ENCODE measurements at places on chromosomes 12 and 14.

DNA sequence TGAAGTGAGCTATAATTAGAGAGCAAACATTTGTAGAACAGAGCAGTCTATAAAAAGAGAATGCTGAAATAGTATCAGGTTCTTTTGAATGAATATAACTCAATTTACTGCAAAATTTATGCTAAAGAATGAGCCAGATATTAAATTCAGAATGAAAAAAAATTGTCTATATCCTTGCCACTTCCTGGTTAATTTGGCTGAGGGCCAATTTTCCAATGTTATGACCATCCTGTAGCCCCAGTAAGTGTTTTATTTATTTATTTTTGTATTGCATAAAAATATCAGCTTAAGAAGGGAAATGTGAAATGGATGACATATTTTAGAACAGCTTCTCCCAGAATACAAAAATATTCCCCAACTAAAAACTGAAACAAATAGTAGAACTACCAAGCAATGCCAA lies 263.4 kb downstream of the SOX5 start:
- DNase-seq, result no peak

- DNase-seq, result no peak
Measured at GRCh38 chr12:111204788-111205241, 164.1 kb downstream of the PHETA1 start.

DNA sequence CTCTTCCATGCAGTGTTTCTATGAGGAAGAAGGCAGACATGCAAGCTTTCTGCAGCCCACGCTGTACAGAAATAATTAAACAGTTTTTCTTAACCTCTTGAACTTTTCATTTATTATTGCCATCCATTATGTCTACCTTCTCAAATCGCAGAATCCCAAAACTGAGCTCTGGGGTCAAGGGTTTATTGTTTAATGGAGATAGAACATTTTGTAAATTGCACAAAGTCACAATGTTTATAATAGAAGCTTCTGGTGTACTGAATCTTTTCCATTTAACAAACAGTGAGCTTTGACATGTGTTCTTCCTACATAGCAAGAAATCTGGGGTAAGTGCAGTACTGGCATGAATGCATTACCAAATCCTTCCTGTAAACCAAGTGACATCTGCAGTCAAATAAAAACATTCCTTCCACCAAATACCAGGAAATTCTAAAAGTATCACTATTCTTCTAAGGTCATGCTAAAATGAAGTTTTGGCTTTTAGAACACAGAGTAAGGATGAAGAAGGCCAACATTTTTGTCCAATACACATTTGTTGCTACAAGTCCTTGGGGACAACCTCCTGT lies 385.3 kb upstream of the DDHD1 start:
- no peak for DNase-seq

GRCh38 chr12:87509237-87509820 lies 519.9 kb downstream of the C12orf50 start:
- no peak for DNase-seq

- DNase-seq, result no peak
Measured at GRCh38 chr14:20808162-20808483, 5.5 kb upstream of the RNASE1 start.

GRCh38 chr12:120055231-120056000 lies 61.1 kb downstream of the RAB35 start:
- no peak for DNase-seq

GRCh38 chr14:95226801-95227200 lies 69.5 kb upstream of the DICER1 start:
- DNase-seq, result no peak

DNA sequence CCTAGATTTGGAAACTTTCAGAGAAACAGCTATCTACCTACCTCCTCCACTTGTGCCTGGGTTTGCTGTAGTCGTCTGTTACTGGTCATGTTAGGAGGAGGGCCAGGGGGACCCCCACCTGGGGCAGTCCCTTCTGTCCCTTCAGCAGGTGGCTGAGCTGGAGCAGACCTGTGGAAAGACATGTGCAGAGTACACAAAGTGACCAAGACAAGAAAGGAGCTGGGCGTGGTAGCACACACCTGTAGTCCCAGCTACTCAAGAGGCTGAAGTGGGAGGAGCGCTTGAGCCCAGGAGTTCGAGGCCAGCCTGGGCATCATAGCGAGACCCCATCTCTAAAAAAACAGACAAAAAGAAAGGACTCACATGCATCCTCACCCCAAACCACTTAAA lies 4.3 kb downstream of the VAMP1 start:
- no peak for DNase-seq

- no peak for DNase-seq
Measured at GRCh38 chr14:29144621-29145020, 378.0 kb downstream of the FOXG1 start.

GRCh38 chr14:24130380-24130716 lies at the start of gene FITM1:
FITM1 (plus strand) TSS chr14:24130659; CDS start chr14:24131564, 905 bp downstream.
- no peak for DNase-seq

DNA sequence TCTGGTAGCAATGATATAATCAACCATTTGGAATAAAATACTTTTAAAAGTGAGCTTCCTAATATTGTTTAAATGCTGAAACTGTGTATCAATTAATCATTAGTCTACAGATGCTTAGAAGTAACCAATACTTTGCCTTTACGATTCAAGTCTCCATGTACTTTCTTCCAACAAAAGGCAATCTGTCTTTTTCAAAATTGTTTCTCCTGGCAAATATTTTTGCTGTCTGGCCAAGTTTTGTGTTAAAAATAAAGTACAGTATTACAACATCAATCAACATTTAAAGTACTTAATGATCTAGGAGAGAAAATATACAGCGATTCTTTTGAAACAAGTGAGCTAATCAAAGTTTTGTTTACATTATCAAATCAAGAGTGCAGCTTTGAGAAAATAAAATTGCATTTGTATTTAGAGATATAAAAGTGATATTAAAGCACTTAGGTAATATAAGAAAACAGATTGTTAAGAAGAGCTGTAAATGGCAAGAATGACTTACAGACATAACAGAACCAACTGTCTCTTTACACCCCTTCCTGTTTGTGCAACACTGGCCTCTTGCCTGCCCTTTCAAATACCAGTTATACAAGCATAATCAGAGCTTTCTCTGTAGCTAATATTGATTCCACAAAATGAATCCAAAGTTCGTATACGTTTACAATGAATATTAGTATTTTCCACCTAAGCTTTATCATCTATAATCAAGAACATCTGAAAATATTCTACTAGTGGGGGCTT lies 38.2 kb upstream of the FBLN5 start:
- DNase-seq, result no peak

DNA sequence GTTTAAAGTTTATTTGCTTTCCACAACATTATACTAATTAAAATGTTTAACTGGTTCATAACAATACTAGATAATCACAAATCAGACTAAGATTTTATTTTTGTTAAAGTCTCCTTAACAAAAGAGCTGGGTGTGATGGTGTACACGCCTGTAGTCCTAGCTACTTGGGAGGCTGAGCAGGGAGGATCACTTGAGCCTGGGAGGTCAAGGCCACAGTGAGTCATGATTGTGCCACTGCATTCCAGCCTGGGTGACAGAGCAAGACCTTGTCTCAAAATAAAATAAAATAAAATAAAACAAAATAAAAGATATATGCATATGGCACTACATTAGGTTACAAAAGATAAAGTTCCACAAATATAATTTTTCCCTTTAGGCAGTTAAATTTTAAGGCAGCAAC lies 5.6 kb downstream of the MIS18BP1 start:
- DNase-seq, result no peak

DNA sequence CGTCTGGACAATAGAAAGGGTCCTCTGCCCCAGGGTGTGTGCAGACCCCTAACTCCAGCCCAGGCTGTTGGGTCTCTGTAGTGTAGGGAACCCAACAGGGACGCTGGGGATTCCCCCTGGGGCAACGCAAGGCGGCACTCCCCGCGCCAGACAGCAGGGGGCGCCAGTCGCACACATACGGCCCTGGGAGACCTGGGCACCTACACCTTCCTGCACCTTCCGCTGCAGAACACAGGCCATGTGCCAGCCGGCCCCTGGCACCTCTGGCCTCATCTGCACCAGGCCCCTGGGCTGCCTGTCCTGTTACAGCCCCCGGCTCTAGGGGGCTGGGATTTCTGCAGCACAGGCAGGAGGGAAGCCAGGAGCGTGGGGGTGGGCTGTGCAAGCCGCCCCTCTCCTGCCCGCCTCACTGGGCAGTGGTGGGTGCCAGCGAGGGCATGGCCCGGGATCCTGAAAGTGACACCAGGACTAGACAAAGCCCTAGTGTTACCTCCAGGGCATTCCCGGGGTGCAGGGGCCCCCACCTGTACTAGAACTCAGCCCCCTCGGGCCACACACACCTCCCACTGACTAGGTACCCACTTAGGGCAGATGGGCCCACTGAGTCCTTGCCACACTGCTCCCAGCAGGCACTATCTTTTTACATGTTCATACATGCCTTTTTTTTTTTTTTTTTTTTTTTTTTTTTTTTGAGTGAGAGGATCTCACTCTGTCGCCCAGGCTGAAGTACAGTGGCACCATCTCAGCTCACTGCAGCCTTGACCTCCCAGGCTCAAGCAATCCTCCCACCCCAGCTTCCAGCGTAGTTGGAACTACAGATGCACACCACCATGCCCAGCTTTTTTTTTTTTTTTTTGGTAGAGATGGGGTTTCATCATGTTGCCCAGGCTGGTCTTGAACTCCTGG lies 37.5 kb downstream of the CCNK start:
- peak; percentile 77 for DNase-seq

- no peak for DNase-seq
Measured at GRCh38 chr12:96271469-96272199, 77.5 kb downstream of the ELK3 start.

- DNase-seq, result no peak
Measured at GRCh38 chr14:90569201-90569600, 172.4 kb downstream of the CALM1 start.

DNA sequence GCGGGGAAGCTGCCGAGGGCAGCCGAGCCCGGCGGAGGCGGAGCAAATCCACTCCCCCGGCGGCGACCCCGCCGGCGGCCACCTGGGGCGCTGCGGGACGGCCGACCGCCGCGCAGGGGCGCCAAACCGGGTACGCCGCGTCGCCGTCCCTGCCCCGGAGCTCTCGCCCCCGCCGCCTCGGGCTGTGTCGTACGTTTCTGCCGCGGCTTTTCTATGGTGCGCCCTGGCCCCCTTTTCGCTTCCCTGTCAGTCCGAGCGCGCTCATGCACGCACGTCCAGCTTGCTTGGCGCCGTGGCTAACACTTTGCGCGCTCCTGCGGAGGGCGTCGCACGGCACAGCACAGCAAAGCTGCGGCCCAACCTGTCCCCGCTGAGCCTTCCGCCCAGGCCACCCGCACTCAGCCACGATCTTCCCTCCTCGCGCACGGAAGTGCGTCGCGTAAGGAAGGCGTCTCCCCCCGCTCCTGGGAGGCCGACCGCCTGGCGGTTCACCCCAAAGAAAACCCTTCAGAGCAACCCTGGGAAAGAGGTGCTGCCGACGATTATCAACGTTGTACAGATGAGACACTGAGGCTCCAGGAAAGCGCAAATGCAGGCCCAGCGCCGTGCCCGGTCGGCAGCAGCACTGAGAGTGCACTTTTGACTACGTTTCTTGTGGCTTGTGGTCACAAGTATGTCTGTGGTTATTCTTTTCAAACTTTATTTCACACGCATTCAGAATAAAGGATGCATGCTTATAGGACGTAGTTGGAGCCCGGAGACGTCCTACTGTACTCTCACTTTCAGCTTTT lies at the start of gene HECTD1:
Gene HECTD1 (minus strand): TSS at position 39 of the 791 bp plus-strand sequence. CDS start 1,857 bp downstream, outside the sequence.
- peak; percentile 84 for DNase-seq

DNA sequence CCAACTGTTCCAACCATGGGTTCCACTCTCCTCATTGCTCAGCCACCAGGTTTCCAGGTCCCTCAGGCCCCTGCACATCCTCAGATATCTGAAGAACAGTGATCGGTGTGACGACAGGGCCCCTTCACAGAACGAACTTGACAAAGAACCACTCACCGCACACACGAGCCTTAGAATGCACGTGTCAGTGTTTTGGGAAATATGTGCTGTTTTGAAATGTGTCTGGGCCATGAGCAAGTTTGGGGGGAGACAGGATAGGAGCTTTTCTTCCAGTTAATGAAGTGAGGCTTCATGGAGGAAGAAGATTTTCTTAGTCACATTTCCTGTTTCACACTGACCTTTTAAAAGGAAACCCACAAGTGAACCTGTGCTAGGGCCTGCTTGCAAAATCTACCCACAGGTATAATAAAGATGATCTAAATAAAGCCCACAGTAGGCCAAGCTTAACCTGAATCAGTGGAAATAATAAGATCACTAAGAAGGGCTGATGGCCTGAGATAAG lies 58.6 kb downstream of the ZFP36L1 start:
- no peak for DNase-seq

- no peak for DNase-seq
Measured at GRCh38 chr12:47797441-47797840, 22.3 kb downstream of the HDAC7 start.

DNA sequence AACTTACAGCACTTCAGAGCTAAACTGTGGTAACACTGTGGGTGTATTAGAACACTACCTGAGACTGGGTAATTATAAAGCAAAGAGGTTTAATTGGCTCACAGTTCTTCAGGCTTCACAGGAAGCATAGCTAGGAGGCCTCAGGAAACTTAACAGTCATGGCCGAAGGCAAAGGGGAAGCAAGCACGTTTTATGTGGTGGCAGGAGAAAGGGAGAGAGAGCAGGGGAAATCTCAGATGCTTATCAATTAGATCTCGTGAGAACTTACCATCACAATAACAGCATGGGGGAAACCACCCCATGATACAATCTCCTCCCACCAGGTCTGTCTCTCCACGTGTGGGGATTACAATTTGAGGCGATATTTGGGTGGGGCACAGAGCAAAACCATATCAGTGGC lies 512.6 kb downstream of the RERGL start:
- DNase-seq, result no peak

DNA sequence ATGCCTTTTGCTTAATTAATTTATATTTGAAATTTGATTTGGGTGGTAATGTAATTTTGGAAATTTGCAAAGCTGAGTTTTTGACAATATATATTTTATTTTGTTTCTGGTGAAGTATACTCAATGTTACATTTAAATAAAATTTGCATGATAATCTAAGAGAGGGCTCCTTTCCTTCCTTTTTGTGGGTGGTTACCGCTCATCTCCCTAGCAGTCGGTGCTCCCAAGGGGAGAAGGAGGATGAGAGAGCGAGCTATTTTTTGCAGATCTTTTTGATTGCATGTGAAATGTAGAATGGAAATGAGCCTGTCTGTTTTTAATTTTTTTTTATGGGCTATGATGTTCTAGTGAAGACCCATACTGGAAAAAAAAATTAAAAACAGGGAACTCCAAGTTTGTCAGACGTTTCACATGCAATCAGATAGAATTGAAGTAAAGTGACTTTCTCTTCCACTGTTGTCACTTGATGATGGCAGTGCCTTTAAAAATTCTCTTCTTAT lies 39.8 kb downstream of the MSRB3 start:
- DNase-seq, result no peak

- no peak for DNase-seq
Measured at GRCh38 chr12:105554223-105554678, 223.8 kb downstream of the C12orf75 start.

DNA sequence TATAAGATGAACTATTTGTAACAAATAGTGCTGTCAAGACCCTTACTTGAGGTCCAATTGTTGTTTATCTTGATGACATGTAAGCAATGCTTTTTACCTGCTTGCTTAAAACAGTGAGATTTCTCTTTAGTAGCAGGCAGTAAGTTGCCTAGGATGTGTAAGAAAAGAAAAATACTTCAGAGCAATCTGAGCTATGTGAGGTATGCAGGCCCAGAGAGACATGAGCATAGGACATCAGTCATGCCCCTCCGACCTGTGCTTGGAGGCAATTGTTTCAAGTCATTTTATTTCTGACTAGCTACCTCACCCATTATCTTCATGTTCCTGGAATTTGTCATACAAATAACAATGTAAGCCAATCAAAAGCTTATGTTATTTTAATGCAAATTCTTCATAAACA lies 930.6 kb upstream of the FBXO33 start:
- no peak for DNase-seq

- DNase-seq, result no peak
Measured at GRCh38 chr14:64757601-64758000, 53.4 kb downstream of the PLEKHG3 start.
